Right renal pelvis (tissue), 4 donors: ENCODE measurements at places on chromosomes 11 and 22.
A peak's percentile ranks its signal among the peaks of the same experiment; 100 is the strongest.

- peak; percentile 52 for DNase-seq
These were observed 429.7 kb downstream of the ETS1 start for GRCh38 chr11:128157423-128158298.

DNA sequence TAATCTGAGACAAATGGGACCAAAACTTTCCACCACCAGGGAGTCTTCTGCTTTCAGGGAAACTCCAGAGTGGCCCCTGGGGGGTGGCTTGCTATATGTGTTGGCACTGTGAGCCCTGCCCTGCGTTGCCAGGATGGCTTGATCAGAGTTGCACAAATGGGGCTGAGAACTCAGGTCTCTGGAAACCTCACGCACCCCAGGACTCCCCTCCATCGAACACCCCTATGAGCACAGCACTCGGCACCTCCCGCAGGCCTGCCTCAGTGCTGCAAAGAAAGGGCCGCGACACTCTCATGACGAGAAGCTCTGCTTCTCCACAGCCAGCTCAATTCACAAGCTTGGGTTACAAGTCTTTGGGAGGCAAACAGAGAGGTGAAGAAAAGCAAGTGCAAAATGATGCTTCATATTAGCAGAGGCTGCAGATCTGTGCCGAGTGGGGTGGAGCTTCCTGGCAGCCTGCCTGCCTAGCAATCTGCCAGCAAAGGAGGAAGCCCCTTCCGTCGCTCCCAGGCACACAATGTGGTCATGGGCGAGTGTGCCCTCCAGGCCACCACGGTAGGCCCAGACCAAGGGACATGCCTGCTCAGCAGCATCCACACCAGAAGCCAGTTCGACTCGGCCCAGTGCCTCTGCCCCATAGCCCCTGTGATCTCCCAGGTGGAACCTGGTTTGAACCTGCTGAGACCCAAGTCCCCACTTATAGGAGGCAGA lies 55.7 kb downstream of the MYH9 start:
- no peak for DNase-seq

DNA sequence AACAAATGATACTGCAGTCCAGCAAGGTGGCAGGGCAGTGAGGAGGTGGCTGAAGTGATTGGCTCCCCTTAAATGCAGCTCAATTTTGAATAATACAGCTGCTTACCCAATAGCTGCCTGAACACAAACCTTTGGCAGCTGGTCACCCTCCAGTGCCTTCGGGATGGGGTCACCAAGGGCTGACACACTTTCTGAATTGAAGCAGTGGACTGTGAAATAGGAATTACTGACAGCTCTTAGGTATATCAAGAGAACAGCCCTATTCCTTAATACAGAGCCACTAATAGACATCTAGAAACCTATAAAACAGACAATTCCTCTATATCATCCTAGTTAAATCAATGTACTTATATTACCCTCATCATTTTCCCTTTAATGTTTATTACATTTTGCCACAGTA lies 474.2 kb upstream of the KIRREL3 start:
- DNase-seq = no peak

DNA sequence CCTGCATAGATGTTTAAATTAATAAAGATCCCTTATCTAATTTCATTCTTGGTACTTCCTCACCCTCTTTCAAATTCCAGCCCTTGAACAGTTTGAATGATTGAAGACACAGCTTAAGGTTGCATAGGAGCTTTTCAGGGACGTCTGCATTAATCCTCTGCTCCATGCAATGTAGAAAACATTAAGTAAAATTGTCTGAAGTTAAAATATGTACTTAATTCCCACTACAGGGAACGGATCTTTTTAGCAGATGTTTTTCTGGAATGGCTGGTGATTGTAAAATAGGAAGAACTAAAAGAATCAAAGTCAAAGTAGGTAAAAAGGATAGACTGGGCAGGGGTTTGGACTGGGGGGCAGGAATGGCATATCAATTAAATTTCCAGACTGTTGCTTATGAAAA lies 58.9 kb downstream of the ABTB2 start:
- DNase-seq = no peak

GRCh38 chr11:77081976-77082836 lies 15.4 kb downstream of the CAPN5 start:
- DNase-seq = no peak

GRCh38 chr22:31271485-31271884 lies 20.8 kb downstream of the PIK3IP1 start:
- no peak for DNase-seq

GRCh38 chr11:34358728-34359547 lies 1.1 kb upstream of the ABTB2 start:
- DNase-seq = no peak

- no peak for DNase-seq
These were observed 201.0 kb upstream of the NAV2 start for GRCh38 chr11:19511413-19512183.

GRCh38 chr11:10298342-10298741 lies 4.3 kb upstream of the SBF2 start:
- no peak for DNase-seq

GRCh38 chr11:82183346-82183745 lies 550.3 kb downstream of the FAM181B start:
- DNase-seq = no peak

DNA sequence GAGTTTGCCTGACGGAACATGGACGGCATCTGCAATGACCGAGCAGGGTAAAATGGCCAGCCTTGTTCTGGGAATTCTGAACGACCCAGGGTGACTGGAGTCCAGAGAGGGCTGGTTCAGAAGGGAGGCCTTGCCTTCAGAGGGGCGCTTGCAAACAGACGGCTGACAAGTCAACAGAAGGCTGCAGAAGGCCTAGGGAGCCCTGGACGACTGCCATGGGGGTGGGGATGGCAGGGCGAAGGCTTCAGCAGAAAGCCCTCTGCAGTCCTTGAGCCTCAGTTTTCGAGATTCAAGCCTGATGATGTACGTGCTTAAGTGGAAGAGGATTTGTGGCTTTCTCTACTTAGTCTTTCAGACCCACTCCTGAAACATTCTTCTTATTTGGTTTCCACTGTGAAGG lies 117.1 kb upstream of the TBCEL start:
- no peak for DNase-seq

GRCh38 chr22:44870021-44870420 lies 117.6 kb downstream of the ARHGAP8 start:
- DNase-seq = no peak

GRCh38 chr11:69204246-69204940 lies 48.7 kb downstream of the SMIM38 start:
- DNase-seq = no peak

- DNase-seq = no peak
These were observed 67.8 kb downstream of the IGLL1 start for GRCh38 chr22:23512348-23512705.

- DNase-seq = no peak
These were observed 10.9 kb downstream of the MTMR2 start for GRCh38 chr11:95912902-95913560.

- DNase-seq = no peak
These were observed 13.2 kb downstream of the FAM118B start for GRCh38 chr11:126224647-126225294.

GRCh38 chr11:74321487-74322188 lies 10.2 kb upstream of the P4HA3 start:
- no peak for DNase-seq

GRCh38 chr11:73715541-73715940 lies 45.3 kb downstream of the RAB6A start:
- no peak for DNase-seq

DNA sequence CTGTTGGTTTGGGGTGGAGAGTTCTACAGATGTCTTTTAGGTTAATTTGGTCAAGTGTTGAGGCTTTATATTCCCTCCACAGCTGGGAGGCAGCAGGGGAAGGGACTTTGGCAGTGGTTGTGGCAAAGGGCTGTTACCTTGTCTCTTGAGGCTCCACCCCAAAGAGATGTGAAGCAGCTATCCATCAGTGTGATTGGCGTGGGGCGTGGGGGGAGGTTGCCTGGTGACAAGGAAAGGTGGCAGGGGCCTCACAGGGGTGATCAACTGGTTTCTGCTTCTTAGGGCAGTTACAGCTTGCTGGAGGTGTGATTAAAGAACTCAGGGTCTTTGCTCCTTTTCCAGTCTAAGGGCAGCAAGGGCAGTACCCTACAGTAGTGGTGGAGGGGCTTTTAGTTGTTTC lies 59.3 kb downstream of the FANCF start:
- no peak for DNase-seq

DNA sequence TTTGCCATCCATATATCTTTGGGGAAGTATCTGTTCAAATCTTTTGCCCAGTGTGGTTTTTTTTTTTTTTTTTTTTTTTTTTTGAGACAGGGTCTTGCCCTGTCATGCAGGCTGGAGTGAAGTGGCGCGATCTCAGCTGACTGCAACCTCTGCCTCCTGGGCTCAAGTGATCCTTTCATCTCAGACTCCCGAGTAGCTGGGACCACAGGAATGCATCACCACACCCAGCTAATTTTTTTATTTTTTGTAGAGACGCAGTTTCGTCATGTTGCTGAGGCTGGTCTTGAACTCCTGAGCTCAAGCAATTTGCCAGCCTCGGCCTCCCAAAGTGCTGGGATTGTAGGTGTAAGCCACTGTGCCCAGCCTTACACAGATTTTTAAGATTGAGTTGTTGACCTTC lies 4.8 kb upstream of the FAM118A start:
- no peak for DNase-seq

DNA sequence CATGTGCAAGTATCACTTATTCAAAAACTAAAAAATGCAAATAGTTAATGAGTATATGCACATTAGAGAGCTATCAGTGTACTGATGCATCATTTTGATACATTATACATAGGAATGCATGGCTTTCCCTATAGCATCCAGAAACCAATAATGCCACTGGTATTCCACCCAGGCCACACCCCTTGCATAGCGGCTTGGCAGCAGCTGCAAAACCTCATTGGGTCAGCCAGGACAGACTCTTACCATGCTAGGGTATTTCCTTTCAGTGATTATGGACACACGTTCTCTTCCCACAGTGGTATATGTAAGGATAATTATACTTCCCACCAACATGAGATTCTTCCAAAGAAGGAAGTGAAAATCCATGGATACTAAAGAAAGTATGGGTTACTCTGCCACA lies 145.9 kb upstream of the PITPNB start:
- no peak for DNase-seq

GRCh38 chr22:44026066-44026629 lies 2.0 kb downstream of the PARVB start:
- no peak for DNase-seq

DNA sequence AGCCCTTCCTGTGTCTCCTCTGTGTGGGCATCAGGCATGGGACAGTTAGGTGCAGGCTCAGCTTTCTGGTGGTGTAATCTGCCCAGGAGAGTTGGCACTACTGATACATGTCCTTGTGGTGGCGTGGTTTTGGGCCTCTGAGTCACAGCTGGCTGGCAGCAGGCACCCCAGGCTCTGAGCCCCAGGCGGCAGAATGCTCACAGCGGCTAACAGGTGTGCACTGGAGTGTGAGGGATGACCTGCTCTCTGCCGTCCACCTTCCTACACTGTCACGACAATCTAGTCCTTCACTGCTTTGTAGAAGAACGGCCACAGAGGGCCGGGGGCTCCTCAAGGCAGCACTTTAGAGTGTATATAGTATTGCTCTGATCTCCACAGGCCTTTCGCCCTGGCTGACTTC lies 100.3 kb upstream of the PITPNB start:
- no peak for DNase-seq

DNA sequence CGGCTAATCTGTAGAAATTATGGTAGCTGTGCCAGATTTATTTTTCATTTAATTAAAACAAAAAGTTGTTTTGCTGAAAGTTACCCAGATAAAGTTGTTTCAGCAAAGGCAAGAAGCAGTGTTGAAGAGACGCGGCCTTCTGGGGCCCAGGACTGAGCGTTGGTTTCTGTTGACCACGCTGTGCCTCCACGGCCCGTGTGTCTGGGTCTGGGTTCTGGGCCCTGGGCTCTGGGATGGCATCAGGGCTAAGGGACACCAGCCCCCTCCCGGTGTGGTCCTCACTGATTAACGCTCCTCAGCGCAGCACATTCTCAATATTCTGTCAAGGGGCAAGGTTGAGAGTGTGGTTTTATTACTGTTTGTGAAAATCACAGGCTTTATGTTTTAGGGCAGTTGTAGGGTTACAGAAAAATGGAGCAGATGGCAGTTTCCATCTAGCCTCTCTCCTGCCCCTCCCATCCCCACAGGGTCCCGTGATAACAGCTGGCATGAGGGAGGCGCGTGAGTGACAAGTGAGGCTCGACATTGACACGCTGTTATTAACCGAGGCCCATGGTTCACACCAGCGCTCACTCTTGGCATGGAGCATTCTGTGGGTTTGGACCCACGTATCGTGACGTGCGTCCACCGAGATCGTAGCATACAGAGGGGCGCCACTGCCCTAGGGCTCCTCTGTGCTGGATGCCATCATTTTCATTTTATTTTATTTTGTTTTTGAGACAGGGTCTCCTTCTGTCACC lies 1231.4 kb downstream of the BRD1 start:
- no peak for DNase-seq

GRCh38 chr11:131079036-131079435 lies 162.8 kb upstream of the SNX19 start:
- no peak for DNase-seq

- DNase-seq = no peak
These were observed 13.1 kb upstream of the MFRP start for GRCh38 chr11:119359365-119360214.

DNA sequence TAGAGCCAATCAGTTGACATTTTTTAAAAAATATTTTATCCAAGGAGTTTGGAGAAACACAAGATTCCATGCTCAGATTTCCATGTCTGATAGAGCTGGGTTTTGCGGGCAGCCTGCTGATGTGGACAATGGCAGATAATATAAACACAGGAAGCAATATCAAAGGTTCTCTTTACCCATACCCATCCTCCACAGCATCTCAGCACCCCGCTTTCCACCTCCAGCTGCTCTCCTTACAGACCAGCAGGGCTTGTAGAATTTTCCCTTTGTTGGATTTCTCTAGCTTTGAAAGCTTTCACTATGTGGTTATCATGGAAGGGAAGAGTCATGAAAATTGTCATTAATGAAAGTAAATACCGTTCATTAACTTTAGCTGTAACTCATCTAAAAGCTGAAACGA lies 746.4 kb downstream of the OPCML start:
- DNase-seq = no peak

DNA sequence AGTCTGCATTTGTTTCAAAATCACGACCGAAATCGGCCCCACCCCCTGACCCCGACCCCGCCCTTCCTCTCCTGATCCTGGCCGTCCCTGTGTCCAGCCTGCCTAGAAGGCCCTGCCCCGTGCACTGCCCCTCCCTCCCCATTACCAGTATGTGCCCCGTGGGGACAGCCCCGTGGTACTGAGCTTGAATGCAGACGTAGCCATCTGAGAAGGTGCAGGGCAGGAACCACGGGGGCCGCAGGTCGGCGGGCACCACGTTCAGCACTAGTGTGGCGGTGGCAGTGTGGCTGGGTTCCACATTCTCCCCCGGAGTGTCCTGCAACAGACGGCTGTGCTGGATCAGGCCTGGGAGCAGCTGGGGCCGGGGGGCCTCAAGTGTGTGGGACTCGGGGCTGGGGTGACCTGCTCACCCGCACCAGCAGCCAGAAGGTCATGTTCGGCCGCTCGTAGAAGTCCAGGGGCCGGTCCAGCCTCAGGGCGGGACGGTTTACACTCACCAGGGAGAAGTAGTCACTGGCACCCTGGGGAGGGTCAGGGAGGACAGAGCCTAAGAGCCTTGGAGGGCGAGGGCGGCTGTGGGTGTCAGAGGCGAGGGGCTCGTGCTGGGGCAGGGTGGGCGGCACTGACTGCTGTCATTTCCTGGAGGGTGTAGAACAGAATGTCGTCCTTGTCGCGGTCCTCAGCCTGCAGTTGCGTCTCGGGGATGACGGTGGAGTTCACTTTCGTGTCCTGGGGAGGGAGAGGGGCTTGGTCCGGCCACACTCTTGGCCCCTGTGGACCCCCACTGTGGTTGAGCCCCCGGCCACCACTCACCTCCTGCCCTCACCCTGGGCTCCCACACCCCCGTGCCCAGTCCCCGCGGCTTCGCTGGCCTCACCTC lies 3.6 kb downstream of the CDHR5 start:
- no peak for DNase-seq
